SJSA1 (cell line): ENCODE measurements at places on chromosomes 2 and 18. TPM values are rescaled to one million over a fixed set of nuclear protein-coding genes. Genes with fewer than 3 reads are reported as not detected.

Gene MC2R
- not detected in 2 replicates for total RNA-seq

DNA sequence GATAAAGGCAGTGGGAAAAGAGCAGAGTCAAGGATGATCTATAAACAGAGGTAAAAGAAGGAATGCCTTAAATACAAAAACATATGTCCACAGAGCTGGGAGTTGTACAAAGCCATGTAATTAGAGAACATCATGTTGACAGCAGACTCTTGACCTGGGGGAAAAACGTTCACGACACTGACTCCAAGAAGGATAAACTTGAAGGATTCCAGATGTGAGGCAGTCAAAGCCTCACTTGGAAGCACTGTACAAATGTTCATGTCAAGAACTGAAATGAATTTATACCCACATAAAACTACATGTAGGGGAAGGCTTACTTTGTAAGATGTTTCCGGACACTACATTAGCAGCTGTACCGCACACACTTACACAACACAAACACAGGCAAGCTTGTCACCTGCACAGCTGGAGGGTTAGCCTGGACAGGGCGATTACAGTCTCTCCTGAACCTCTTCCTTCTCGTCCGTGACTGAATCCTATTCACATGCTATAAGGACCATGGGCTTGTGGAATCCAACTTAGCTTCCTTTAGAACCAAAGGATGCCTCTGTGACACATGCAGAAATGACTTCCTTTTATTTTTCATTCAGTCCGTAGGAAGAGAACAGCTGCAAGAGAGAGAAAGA is 88.6 kb downstream of the SH3YL1 start:
- H3K36me3 ChIP-seq = no peaks in the 10 kb centered on the region
- DNase-seq = no peak
- no peak overlapping the region for H3K4me3 ChIP-seq
- H3K27ac ChIP-seq = no peak overlapping the region
- no peaks in the 10 kb centered on the region for H3K27me3 ChIP-seq

Gene NAT8
- total RNA-seq = not detected in 2 replicates

DNA sequence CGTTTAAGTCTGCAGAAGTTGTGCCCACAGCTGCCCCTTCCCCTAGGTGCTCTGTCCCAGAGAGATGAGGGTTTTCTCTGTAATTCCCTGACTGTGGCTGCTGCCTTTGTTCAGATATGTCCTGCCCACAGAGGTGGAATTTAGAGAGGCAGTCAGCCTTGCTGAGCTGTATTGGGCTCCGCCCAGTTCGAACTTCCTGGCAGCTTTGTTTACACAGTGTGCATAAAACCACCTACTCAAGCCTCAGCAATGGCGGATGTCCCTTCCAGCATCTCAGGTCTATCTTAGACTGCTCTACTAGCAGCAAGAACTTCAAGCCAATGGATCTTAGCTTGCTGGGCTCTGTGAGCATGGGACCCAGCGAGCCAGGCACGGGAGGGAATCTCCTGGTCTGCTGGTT is 48.1 kb downstream of the LHCGR start:
- no peaks in the 10 kb centered on the region for H3K36me3 ChIP-seq
- H3K27me3 ChIP-seq = no peaks in the 10 kb centered on the region
- peaks cover 6% of the 10 kb centered on the region for H3K4me1 ChIP-seq
- no peak overlapping the region for H3K4me3 ChIP-seq
- H3K27ac ChIP-seq = no peak overlapping the region
- DNase-seq = no peak

Gene GALNT5
- 1.7 and 2.7 TPM in 2 replicates for total RNA-seq

Gene INO80B
- 10.1 and 14.0 TPM in 2 replicates for total RNA-seq

Gene TFCP2L1
- total RNA-seq = not detected in 2 replicates

DNA sequence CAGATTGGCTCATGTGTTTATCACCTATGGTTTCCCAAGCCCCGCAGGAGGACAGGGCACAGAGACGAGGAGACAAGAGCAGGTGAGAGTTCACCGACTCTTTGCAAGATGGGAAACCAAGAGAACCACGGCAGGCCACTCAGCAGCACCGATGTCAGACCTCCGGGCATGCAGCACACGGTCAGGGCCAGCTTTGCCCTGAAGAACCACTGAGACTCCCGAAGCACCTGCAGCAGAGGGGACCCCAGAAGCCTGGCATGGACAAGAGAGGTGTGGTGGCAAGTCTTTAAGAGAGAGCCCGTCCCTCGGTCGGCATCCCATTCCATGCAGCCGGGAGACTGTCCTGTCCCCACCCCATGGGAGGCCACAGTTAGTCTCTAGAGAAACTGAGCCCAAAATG is 36.6 kb upstream of the TAF1B start:
- H3K27me3 ChIP-seq = no peaks in the 10 kb centered on the region
- no peak for DNase-seq
- H3K4me1 ChIP-seq = peaks cover 27% of the 10 kb centered on the region

Gene DSG1
- not detected in 2 replicates for total RNA-seq

- no peaks in the 10 kb centered on the region for H3K27me3 ChIP-seq
- no peak for DNase-seq
- H3K36me3 ChIP-seq = no peaks in the 10 kb centered on the region; the same call in 1 of the 2 replicates
- H3K4me1 ChIP-seq = peaks cover 22% of the 10 kb centered on the region
These were observed 165.7 kb downstream of the TMX3 start for GRCh38 chr18:68548904-68549870.

Gene NCKAP5
- total RNA-seq = 1.2 and 2.5 TPM in 2 replicates

DNA sequence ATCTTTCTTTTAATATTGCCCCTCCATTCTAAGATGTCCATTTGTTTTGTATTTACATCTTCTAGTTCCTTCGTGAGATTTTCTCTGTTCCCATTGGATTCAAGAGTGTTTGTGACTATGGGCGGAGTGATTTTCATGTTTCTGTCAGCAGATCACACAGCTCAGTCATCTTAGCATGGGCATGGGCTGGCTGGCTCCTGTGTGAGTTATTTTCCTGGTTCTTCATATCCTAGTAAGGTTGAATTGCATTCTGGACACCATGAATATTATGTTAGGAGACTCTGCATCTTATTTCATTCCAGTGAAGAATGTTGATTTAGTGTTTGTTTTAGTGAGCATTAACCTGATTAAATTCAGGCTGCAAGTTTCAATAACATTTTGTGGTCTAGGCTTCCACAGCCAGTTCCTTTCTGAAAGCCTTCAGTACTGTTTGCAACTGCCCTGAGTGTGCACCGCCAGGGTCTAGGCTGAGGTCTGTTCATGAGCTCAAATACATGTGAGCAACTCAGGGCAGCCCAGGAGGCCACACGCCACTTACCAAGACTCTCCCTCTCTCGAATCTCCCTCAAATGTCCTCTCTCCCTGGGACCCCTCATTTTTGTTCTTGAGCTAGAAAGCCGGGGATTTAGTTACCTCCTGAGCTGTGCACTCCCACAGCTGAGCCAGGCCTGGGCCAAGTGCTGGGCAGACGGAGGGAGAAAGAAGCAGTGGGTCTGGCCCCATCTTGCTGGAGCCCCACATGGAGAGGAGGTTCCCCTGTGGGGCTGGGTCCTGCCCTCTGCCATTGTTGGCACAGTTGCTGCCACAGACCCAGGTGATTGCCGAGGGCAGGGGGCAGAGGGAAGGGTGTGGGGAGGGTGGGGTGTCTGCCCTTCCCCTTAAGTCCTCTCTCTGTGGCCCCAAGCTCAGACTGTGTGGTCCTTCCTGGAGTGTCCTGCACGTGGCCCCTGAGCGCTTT is 145.9 kb downstream of the RTP5 start:
- DNase-seq = no peak
- no peaks in the 10 kb centered on the region for H3K4me1 ChIP-seq
- H3K27me3 ChIP-seq = peaks cover 7% of the 10 kb centered on the region
- H3K4me3 ChIP-seq = no peak overlapping the region
